Globus pallidus (tissue), 1 donor: ENCODE measurements at places on chromosomes 2 and 18.

DNA sequence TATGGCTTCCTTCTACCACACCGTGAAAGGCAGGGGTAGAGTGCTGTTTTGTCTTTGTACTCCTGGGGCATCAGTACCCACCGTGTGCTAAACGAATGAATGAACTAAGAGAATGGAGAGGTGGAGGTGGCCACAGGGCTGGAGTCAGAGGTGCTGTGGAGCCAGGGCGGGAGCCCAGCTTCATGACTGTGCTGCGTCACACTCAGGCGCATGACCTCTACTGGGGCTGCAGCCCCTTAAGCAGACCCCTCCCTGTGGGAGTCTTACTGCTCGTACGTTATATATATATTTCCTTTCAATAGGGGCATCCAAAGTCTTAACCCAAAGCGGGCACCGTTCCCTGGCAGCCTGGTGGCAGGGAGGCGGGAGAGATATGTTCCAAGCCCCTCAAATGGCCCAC lies 18.0 kb upstream of the LBH start:
- DNase-seq: no peak

- no peak for DNase-seq
These were observed 111.0 kb upstream of the MAP3K20 start for GRCh38 chr2:172964511-172965139.

- DNase-seq: no peak
These were observed 67.4 kb downstream of the POLE4 start for GRCh38 chr2:75025633-75026380.

DNA sequence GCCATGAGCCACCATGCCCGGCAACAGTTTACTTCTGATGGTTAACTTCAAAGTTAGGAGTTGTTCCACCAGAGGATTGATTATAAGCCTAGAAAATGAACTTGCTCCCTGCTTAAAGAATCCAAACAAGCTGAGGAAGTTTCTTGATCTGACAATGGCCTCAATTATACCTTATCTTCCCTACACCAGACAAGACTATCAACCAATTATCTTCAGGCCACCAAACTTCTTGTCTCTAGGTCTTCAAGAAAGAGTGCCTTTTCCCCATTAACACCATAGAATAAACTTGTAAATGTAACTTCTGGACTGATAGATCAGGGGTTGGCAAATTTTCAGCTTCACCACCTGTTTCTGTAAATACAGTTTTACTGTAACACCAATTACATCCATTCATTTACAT lies 15.0 kb downstream of the ZC3H8 start:
- DNase-seq: no peak

- no peak for DNase-seq
These were observed 2.7 kb downstream of the NCK2 start for GRCh38 chr2:105747254-105747894.

GRCh38 chr2:138959031-138959430 lies 178.8 kb upstream of the NXPH2 start:
- no peak for DNase-seq

DNA sequence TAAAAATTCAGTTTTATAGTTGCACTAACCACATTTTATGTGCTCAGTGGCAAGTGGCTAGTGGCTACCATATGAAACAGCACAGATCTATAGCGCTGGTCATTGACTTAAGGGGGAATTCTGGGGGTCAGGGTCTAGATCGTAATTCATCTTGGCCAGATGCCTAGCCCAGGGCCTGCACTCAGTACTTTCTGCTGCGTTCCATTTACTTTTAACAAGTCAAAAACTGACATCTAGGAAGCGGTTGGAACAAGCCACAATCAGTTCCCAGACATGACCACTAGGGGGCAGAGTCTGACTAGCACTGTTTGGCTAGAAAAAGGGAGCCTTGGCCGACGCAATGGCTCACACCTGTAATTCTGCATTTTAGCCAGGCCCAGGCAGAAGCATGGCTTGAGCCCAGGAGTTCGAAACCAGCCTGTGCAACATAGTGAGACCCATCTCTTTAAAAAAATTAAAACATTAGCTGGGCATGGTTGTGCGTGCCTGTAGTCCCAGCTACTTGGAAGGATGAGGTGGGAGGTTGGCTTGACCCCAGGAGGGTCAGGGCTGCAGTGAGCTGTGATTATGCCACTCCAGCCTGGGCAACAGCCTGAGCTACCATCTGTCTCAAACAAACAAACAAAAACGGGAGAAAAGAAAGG lies 9.0 kb upstream of the TMBIM1 start:
- peak; percentile 84 for DNase-seq

GRCh38 chr2:190578158-190579057 lies 43.9 kb upstream of the NEMP2 start:
- no peak for DNase-seq

DNA sequence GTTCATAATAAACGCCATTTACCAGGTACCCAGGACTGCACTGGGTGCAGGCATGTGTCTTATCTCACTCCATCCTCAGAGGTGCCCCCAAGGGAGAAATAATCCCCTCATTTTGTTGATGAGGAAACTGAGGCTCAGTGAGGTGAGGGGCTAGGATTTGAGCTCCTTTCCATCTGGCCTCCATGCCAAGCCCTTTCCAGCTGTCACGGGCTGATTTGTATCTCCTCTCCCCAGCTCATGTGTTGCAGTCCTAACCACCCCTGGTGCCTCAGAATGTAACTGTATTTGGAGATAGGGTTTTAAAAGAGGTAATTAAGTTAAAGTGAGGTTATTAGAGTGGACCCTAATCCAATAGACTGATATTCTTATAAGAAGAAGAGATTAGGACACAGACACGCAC lies 137.3 kb downstream of the MYCN start:
- DNase-seq: no peak
